Activated CD4-positive, alpha-beta memory T cell treated with anti-CD3 and anti-CD28 coated beads, Interleukin-2, amount 10 ng/mL, durations not matched to agents 7 days and 5 days (primary cell): ENCODE measurements at places on chromosomes 16 and 17.

- no peak overlapping the region for H3K4me3 ChIP-seq
- H3K4me1 ChIP-seq: peaks cover 1% of the 10 kb centered on the region
- H3K36me3 ChIP-seq: no peaks in the 10 kb centered on the region
- no peak for DNase-seq
- no peak overlapping the region for H3K27ac ChIP-seq
Measured at GRCh38 chr16:12449374-12449773, 354.3 kb downstream of the CPPED1 start.

- no peak overlapping the region for H3K27ac ChIP-seq
- peaks cover 1% of the 10 kb centered on the region for H3K27me3 ChIP-seq
Measured at GRCh38 chr16:87051526-87052320, 265.5 kb downstream of the C16orf95 start.

DNA sequence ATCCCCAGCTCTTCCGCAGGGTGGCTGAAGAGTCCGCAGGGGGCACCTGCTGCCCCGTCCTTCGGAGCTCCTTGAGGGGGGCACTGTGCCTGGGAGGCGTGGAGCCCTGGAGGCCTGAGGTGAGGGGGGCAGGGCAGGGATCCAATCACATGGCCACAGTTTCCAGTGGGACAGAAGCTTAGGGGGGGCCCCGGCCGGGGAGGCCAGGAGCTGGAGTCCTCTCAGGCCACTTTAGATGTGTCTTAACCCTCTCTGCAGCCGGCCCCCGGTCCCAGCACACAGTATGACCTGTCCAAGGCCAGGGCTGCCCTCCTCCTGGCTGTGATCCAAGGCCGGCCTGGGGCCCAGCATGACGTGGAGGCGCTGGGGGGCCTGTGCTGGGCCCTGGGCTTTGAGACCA is 10.8 kb downstream of the ZNF213 start:
- DNase-seq: no peak
- peaks cover 14% of the 10 kb centered on the region for H3K4me1 ChIP-seq
- no peak overlapping the region for H3K27ac ChIP-seq
- no peak overlapping the region for H3K4me3 ChIP-seq

DNA sequence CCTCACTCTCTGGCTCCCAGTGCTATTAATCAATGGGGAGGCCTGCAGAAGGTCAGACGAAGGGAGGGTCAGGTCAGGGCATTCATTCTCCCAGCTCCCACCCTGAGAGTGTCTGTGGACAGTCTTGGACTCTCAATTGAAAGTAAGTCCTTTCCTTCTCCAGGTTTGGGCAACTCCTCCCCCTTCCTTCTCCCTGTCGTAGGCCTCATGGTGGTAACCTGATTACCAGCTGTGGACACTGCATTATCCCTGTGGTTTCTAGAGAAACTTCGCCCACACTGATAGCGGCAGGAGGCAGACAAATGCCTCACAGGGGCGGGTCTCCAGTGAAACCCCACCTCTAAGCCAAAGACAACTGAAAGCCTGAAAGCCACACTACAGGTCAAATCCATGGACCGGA is 57.7 kb upstream of the SLC25A19 start:
- DNase-seq: no peak
- H3K36me3 ChIP-seq: peaks cover 2% of the 10 kb centered on the region
- H3K4me1 ChIP-seq: peaks cover 59% of the 10 kb centered on the region
- H3K4me3 ChIP-seq: no peak overlapping the region

GRCh38 chr17:53420035-53420641 is 402.6 kb upstream of the KIF2B start:
- no peak overlapping the region for H3K4me3 ChIP-seq
- H3K4me1 ChIP-seq: no peaks in the 10 kb centered on the region
- no peak for DNase-seq
- H3K27ac ChIP-seq: no peak overlapping the region
- H3K36me3 ChIP-seq: no peaks in the 10 kb centered on the region
- H3K27me3 ChIP-seq: no peaks in the 10 kb centered on the region
